ENCODE measurements at places on chromosomes 16 and 17. TPM values are rescaled to one million over a fixed set of nuclear protein-coding genes. Genes with fewer than 3 reads are reported as not detected.

DNA sequence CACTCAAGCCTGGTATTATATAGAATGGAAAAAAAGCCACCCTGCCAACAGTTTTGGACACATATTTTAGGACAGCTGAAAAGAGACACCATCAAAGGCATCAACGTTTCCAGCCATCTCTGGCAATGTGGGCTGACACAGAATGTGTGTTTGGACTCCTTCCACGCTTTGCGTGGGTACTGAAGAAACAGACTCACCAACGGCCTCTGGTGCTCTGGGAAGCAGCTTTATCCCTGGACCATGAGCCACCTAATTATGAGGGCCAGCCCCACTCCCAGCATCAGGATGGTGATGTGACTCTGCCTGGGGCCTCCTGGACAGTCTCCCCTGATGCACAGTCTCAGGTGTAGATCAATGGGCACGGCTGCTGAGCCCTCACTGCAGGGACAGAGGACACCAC, 27.9 kb downstream of the CCDC57 start:
- DNase-seq: no peak

DNA sequence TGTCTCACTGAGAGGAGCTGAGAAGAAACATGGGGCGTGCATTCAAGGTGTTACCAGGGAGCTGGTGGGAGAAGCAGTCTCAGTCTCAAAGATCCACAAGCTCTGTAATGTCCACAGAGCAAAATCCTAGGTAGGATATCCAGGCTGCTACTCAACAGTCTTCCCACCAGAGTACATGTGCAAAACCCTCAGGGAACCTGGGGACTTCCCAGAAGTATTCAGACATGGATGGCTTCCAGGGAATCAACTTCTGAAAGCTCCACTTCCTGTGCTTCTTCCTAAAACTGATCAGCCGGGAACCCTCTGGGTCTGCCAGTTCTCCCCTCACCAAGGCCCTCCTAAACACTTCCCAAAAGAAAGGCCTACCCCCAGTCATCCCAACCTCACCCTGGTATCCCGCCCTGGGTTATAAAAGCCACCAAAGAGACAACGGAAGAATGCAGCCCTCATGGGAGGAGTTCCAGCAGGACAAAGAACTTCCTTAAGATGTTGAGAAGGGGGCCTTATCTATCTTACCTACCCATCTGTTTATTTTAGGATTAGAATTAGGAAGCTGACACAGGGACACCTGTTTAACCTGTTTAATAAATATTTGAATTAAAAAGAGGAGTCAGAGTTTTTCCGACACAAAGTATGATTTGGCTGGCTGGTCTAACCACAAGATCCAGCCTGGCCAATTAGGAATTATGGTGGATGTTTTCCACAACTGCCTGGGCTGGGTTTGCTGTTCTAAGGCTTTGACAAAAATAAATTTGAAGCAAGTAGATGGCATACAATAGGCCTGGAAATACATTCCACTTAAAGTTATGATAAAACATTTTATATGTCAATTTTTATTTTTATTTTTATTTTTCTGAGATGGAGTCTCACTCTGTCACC, 37.0 kb downstream of the CUEDC1 start:
- no peak for DNase-seq

- DNase-seq: no peak
Measured at GRCh38 chr17:44309472-44309871, 1.1 kb downstream of the RUNDC3A start.

GRCh38 chr17:82390860-82391435, 19.4 kb downstream of the UTS2R start:
- no peak for DNase-seq

DNA sequence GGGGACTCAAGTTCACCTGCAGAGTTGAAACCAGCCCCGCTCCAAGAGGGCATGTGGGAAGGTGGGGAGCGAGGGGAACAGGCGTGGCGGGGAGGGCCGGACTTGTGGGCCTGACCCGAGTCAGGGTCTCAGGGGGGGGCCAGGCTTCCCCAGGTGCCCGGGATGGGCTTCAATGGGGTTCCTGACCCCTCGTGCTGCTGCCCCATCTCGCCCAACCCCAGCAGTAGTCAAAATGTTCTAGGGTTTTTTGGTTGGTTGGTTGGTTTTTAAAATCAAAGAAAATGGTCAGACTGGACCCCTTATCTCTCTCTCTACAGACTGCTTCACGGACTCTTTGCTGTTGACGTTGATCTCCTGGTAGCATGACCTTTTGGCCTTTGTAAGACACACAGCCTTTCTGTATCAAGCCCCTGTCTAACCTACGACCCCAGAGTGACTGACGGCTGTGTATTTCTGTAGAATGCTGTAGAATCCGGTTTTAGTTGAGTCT, 69.5 kb downstream of the AMFR start:
- peak; percentile 21 for DNase-seq

- DNase-seq: no peak
Measured at GRCh38 chr17:42989726-42990652, 8.2 kb upstream of the RPL27 start.

DNA sequence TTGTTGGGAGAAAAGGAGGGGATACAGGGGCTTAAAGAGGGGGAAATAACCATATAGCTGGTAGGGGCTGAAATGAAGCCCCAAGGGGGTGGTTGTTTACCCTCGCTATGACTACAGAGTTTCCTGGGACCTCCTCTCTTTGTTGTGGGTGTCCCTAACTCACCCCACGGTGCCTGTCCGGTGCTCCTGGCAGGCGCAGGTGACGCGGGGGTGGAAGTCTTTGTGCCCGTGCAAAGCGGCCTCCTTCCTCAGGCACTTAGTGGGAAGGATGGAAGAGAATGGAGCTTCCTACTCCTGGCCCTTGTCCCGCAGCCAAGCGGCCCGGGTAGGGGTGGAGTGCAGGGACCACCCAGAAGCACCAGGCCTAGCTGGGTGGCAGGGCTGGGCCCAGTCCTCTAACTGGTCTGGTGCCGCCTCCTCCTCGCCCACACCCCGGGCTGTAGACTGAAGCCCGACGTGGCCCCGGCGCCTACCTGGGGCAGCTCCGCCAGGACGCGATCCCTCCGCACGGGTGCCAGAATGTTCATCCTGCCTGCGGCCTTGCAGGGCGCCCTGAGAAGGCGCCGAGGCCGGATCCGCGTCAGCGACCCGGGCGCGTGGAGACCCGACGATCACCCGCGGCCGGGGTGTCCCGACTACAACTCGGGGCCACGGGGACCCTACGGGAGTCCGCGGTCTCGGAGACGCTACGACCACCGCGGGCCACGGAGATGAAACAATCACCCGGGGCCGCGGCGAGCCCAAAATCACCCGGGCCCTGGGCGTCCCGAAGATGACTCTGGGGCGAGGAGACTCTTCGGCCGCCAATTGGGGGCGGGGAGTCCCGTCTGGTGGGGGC, 709 bp downstream of the RAB34 start:
- no peak for DNase-seq

The CDRT4 gene
- 9.6 TPM for total RNA-seq

All from activated naive CD8-positive, alpha-beta T cell treated with anti-CD3 and anti-CD28 coated beads, Interleukin-2, amount 10 ng/mL, durations not matched to agents 7 days and 5 days (primary cell).